ENCODE measurements at places on chromosomes 2 and 18. TPM values are rescaled to one million over a fixed set of nuclear protein-coding genes. Genes with fewer than 3 reads are reported as not detected.

The KCNG2 gene
- total RNA-seq: not detected

The RGPD3 gene
- total RNA-seq: 0.11 TPM

The STK17B gene
- 26.7 TPM for total RNA-seq

The TYMS gene
- total RNA-seq: 78.6 TPM

The TCF23 gene
- total RNA-seq: not detected

The IL36A gene
- not detected for total RNA-seq

GRCh38 chr2:229300790-229301189 is 29.7 kb upstream of the PID1 start:
- DNase-seq: no peak

DNA sequence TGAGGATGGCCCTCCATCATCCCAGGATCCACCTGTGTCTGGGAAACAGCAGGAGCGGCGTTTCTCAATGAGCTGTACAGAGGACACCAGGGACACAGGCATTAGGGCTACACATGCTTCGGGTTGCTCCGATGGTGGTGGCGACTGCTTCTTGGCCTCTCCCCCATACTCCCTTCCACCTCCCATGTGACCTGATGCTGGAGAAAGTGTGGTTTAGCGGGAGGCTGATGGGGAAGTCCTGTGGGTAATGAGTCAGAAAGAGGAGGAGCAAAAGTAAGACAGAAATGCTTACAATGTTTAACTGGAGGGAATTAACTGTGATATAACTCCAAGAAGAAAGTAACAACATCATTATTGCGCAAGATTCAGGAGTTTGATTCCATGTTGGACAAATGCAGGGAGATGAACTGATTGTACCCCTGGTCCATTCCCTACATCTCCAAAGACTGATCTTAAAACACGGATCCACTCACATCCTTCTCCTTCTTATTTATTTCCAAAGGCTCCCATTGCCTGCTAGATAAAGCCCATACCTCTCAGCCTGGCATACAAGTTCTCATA is 186.6 kb downstream of the NRP2 start:
- DNase-seq: no peak

DNA sequence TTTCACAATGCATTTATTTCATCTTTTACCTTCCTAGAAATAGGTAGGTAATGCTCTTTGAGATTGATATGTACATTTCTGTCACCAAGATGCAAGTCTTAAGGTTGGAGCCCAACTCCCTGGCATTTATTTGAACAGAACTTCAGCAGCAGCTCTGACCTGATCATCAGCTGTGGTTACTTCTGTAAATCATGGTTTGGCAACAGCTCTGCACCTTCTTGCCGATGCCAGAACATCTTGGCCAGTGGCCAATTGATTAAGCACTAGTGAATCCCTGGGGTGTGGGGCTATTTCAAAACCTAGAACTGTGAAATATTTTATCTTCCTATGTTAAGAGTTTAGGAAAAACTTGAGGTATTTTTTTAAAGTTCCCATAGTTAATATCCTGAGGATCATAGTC is 124.8 kb upstream of the NYAP2 start:
- no peak for DNase-seq

- no peak for DNase-seq
Observed at GRCh38 chr18:32760391-32760790, 12.4 kb downstream of the KLHL14 start.

- DNase-seq: peak; percentile 91
Observed at GRCh38 chr2:224885836-224886547, 156.3 kb downstream of the DOCK10 start.

- DNase-seq: no peak
Observed at GRCh38 chr2:8406271-8406670, 275.6 kb upstream of the ID2 start.

- no peak for DNase-seq
Observed at GRCh38 chr18:76380127-76380729, 114.8 kb downstream of the ZNF516 start.

DNA sequence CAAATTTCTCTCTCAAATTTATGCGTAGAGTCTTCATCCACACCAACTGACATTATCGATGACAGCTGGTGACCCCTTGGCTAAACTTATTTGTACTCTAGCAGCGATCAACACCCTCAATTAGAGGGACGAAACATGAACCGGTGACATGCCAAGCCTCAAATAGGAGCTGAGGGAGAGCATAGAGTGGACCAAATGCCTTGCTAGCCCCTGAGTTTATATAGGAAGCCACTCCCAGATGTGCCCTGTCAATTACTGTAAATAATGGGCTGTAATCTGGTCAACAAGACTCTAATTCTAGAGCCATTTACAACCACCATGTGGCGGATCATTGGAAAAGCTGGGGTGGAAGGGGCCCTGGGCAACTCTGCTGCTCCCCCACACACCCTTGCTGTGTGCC is 47.6 kb upstream of the FHL2 start:
- no peak for DNase-seq

DNA sequence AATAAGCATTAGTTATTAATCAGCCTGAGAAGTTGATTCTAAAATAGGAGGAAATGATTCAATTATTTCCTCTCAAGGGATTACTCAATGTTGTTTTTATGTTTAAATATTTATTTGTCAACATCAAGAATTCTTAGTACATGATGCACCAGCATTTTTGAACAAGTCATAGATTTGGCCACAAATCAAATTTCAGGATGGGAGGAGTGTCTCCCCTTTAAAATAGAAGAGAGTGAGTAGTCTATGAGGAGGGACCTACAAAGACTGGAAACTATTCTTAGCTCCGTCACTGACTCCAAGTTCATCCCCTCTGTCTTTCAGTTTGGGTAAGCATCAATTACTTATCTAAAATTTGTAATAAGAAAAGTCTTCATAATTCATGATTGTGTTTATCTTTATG is 18.6 kb upstream of the IL18R1 start:
- DNase-seq: no peak

DNA sequence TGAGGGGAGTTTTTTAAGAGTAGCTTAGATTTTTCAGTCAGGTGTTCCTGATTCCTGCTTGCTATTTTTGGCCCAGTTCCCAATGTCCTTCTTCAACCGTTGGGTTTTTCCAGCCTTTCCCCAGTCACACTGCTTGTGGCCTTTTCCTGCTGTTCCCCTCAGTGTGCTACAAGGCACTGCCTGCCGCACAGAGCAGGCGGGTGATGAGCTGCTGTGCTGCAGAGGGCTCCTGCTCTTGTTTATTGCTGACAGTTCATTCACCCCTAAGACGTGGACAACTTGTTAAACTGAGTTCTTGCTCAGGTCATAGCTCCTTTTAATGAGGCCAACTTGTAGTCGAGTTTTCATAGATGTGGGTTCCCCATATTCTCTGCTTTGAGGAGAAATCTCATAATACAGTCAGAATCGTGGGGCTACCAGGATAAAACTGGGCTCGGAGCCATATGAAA is 20.6 kb downstream of the EIF4E2 start:
- no peak for DNase-seq

DNA sequence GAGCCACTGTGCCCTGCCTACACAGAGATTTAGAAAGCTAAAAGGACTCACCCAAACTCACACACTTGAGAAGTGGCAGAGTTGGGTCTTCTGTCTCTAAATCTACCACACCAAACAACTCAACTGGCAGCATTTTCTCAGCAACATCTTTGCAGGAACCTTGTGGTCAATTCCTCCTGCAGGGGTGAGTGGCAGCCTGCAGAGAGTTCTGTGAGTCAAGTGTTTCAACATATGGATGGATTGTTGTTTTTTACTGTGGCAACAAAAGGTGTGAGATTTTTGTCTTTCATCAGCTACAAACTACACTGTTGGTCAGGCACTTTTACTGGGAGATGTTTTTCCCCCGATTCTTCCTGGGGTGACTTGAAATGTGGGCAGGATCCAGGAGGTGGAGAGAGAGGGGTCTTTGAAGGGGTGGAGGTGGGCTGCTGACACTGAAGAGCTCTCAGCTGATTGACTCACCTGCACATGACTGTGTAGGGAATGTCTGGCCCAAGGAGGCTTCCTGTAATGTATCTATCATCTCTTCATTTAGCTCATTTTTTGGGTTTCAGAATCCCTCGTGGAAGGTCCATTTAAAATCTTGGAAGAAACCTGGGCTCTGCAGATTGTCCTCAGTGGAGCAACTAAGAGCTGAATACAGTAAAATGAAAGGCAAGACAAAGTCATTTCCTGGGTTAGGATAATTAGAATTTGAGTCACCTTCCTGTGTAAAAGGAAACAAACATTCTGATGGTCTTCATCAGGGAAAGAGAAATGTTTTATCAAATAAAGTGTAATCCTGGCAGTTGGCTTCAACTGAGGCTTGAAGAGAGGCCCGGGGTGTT is 98.6 kb downstream of the MSH2 start:
- peak; percentile 56 for DNase-seq

Measured in HFFc6 (cell line).